ENCODE measurements at places on chromosomes 1 and 21.

DNA sequence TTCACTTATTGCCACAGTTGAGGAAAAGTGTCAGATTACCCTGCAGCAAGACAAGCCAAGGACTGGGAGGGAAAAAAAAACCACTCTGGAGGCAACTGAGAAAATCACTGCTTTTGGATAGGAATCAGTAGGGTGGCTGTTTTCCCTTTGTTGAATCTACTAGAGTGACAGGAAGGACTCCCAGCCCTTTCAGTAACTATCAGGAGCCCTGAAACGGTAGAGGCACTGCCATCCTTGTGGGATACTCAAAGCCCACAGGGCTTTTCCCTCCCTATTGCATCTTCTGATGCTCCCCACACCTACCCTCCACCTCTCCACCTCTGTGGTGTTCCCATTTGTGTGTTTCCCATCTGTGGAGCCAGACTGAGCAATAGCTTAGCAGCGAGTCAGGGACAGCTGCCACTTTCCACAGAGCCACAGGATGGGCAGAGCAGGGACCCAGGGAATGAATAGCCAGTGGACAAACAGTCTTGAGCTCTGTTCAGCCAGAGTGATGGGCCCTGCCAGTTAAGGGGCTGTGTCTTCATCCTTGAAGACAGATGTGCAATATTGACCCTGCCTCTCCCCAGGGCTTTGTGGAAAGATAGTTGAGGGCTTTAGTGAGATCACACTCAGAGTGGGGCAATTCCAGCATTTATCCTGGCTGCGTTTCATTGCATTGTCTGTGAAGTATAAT is 13.9 kb downstream of the UBIAD1 start:
- H3K4me1 ChIP-seq: peaks cover 44% of the 10 kb centered on the region
- H3K36me3 ChIP-seq: peaks cover 60% of the 10 kb centered on the region
- no peak overlapping the region for H3K27ac ChIP-seq
- no peaks in the 10 kb centered on the region for H3K27me3 ChIP-seq

DNA sequence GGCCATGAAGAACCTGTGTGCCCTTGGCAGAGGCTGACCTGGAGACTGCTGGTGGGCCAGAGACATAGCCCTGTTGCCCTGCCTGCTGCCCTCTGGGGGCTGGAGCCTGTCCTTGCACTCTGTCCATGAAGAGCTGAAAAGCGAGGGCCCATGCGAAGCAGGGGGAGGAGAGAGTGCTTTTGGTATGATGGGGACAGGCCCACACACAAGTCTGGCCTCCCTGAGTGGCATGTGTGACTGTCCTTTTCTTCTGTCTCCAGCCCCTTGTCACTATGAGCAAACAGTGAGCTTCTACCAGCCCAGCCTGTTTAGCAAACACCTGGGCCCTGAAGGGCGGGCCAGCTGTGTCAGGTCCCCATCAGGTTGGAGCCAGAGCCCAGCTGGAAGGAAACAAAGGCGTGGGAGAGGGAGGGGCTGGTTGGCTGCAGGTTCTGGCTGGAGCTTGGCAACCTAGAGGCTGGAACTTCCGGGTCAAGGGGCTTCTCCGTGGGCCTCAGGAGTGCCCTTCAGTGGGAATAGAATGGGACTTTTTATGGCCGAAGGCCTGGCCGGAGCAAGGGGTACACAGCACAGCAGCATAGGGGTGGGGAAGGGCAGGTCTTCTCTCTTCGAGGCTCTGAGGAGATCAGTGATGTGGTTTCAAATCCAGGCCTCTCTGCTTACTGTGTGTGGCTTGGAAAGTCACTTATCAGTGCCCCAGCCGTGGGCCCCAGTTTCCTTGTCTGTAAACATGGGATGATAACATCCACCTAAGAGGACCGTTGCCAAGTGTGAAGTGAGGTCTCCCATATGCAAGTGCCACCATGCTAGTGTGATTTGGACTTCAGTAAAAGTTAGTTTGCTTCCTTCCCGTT is 14.3 kb downstream of the QSOX1 start:
- peak; percentile 14 for DNase-seq
- H3K4me3 ChIP-seq: no peak overlapping the region
- H3K4me1 ChIP-seq: peaks cover 5% of the 10 kb centered on the region
- H3K27me3 ChIP-seq: no peaks in the 10 kb centered on the region
- no peak overlapping the region for H3K27ac ChIP-seq
- H3K36me3 ChIP-seq: no peaks in the 10 kb centered on the region

DNA sequence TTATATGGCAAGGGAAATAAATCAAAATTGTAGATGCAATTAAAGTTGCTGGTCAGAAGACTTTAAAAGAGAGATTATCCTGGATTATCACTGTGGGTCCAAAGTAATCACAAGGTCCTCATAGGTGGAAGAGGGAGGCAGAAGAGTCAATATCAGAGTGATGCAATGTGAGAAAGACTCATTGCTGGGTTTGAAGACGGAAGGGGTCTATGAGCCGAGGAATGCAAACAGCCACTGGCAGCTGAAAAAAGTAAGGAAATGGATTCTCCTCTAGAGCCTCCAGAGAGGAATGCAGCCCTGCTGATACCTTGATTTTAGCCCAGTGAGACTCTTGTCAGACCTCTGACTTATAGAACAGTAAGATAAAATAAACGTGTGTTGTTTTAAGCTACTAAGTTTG is 59.8 kb upstream of the MUTYH start:
- no peak overlapping the region for H3K4me3 ChIP-seq
- no peak for DNase-seq
- no peaks in the 10 kb centered on the region for H3K36me3 ChIP-seq
- no peak overlapping the region for H3K27ac ChIP-seq
- H3K27me3 ChIP-seq: peaks cover 2% of the 10 kb centered on the region
- H3K4me1 ChIP-seq: peaks cover under 1% of the 10 kb centered on the region

DNA sequence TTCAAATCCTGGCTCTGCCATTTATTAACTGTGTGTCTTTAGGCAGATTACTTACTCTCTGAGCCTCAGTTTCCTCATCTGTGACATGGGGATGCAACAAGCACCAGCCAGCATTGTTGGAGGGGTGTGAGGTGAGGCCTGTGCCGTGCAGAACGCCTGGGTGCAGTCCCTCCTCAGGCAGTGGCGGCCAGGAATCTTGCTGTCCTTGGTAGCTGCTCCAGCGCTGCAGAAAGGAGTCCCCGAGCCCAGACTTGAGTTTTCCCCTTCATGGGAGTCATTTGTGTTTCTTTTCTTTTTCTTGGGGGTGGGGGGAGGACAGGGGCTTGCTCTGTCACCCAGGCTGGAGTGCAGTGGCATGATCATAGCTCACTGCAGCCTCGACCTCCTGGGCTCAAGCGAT is 46.6 kb downstream of the DISP3 start:
- no peak for DNase-seq
- H3K27me3 ChIP-seq: no peaks in the 10 kb centered on the region
- H3K4me3 ChIP-seq: no peak overlapping the region
- H3K27ac ChIP-seq: no peak overlapping the region
- no peaks in the 10 kb centered on the region for H3K36me3 ChIP-seq
